ENCODE measurements at places on chromosomes 2 and 18. TPM values are rescaled to one million over a fixed set of nuclear protein-coding genes. Genes with fewer than 3 reads are reported as not detected.

DNA sequence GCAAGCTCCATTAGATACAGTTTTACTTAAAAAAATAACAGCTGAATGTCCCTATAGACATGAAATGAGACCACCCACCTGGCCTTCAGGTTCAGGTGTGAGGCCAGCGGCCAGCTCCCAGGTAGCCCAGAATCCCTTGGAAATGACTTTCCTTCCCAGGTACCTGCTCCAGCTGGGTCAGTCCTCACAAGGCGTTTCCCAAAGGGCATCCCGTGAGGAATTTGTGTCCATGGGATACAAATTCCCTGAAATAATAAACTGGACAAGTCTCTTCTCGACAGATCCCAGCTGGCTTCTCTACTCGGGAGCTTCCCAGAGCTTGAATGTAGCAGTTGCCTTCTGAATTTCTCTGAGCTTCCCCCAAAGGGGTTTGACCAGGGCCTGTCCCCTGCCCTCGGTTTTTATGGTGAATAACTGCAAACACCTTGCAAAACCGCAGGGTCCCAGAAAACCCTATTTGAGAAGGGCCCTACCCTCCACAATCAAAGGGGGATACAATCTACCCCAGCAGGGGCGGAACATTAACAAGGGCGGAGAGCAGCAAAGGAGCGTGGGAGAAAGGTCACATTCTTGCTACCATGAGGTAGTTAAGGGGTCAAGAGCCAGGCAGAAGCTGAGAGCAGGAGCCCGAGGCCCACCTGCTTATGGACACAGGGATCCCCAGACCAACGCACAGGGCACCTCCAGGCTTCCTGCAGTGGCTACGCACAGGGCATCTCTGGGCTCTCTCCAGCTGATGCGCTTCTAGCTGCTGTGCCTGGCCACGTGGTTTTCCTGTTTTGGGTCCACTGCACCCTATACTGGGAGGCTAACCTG, 107.7 kb downstream of the HDAC4 start:
- no peak for DNase-seq

GRCh38 chr18:24727685-24728084, 267.2 kb downstream of the HRH4 start:
- DNase-seq: no peak

DNA sequence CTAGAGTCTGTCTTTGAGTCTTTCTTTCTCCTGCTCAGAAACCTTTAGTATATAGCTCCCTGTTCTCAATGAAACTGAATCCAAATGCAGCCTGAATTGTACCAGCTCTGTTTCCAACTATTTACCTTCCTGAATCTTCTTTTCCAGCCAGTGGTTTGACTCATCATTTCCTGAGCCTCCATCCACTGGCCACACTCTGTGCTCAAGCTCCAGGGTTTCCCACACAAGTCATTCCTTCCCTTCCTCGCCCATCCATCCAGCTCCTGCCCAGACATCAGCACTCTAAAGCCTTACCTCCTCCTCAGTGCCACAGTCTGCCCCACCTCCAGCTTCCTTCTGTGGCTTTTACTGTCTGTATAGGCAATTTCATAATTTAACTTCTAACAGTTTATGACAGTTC, 233.6 kb upstream of the RASGRP3 start:
- DNase-seq: no peak

DNA sequence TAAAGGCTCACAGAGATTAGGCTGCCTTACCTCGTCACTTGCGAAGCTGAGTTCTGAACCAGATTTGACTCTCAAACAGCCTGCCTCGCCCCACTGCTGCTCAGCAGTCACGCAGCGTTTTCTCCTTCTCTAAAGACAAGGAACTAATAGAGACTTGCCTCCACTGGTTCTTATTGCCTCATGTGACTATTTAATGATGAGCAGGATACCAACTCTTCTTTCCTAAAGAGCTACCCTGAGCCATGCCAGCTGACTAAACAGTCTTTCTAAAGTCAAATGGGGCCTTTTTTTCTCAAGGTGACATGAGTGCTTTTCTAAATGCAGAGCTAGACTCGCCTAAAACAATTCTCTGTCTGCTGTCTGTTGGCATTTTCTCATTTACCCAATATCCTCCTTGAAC, 147.5 kb downstream of the NCKAP5 start:
- DNase-seq: no peak

DNA sequence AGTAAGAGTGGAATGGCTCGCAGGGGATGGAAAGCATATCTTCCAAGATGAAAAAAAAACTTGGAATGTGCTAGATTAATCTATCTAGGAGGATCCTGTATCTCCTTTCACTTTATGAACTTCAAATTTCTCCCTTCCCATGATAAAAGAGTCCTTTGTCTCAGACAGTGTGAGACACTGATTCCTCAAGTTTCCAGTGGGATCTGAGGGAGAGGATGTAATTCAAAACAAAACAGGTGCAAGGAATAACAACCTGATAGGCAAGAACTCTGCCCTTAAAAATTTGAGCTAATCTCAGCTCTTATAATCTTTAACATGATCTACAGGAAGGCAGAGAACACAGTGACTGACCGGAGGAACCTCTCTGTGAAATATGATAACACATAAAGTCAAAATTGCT, 162.0 kb upstream of the ZFP36L2 start:
- DNase-seq: no peak

DNA sequence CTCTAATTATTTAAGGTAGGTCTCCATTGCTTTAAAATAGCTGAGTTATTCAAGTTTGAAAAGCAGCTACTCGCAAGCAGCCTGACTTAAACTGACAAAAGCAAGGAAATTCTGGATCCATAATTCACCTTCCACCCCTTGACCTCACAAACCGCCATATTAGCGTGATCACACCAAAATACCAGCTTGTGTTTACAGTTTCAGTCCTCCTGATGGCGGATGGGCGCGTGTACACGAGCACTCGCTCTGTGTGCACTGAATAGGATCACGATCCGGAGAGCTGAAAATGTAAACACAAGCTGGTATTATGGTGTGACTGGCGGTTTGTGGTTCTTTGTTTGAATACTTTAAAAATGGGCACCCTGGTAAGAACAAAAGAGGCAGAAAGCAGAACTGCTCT, 42.4 kb upstream of the PSMD14 start:
- no peak for DNase-seq

GRCh38 chr2:18396329-18397010, 164.0 kb downstream of the RDH14 start:
- DNase-seq: no peak

GRCh38 chr2:114527330-114527983, 85.0 kb downstream of the DPP10 start:
- no peak for DNase-seq

DNA sequence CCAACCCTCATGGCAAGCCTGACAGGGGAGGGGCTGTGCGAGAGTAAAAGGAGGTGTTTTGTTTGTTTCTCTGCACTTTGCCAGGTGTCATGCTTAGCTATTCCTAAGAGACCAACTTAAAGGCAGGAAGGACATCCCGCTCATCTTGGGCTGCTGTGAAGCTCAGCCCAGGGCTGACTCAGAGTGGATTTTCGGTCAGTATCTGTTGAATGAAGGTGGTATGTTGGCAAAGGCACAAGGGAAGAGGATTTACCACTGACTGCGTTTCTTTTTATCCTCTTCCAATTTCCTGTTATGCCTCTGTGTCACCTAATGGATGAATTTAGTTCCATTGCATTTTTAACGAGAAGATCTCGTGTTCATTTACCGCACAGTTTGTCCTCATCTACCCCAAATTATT, 18.9 kb downstream of the TRPM8 start:
- DNase-seq: no peak

DNA sequence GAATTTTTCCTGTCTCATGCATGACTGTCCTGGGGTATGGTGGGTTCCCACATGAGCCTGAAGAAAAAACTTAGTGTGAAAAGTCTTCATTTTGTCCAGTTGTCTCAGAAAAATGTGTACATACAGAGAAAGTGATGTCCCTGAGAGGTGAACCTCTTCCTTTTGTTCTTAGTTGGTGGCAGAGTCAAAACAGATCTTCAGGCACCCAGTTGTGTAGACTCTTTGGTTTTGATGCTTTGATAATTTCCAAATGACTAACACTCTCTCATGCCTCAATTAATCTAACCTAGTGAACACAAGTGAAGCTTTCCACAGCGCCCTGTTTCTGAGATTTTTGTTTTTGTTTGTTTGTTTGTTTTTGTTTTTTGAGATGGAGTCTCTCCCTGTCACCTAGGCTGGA, 273.5 kb downstream of the PIK3C3 start:
- DNase-seq: no peak

DNA sequence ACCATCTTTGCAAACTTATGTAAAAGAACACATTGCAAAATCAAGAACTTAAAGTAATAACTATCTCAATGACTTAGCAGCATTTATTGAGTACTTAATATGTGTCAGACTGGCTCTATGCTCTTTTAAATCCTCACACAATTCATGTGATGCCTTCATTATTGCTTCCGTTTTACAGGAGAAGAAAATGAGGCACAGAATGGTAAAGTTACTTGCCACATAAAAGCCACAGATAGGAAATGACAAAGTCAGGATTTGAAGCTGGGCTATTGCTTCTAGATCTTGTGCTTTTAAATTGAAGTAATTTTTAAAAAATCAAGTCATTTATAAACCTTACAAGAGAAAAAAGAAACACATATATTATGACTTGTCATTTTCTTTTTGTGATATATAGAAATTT, 174.2 kb downstream of the WDR7 start:
- no peak for DNase-seq

DNA sequence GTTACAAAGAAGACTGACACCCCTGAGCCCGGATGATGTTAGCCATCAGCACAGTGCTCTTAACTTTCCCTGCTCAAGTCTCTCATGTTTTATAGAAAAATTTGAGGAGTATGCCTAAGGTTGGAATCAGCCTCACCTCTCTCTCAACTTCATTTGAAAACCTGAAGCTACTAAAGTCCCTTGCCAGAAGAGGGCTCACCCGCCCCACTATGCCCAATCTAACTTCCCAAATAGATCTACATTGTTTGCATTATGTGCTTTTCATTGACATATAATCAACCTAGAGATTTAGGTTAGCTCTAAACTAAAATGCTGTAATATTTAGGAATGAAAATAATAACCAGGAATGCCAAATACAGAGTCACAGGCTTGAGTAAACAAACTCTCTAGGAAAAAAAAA, 305.4 kb downstream of the NCKAP5 start:
- no peak for DNase-seq

The CFAP221 gene
- total RNA-seq: 4.4 TPM

The SPDYA gene
- total RNA-seq: 3.2 TPM

The VSNL1 gene
- total RNA-seq: 1.8 TPM

The GPR45 gene
- total RNA-seq: not detected

The TCF23 gene
- 32.5 TPM for total RNA-seq

The POTEI gene
- total RNA-seq: 0.26 TPM

The LIMS1 gene
- total RNA-seq: 166 TPM

The KCTD1 gene
- total RNA-seq: 41.3 TPM

The BCL2 gene
- 61.1 TPM for total RNA-seq

The NT5DC4 gene
- total RNA-seq: not detected

The HIBCH gene
- total RNA-seq: 30.5 TPM

Data from uterus (tissue), 4 donors.